ENCODE measurements at places on chromosomes 16 and 17.

- no peak for DNase-seq
Measured at GRCh38 chr16:86062271-86062965, 163.5 kb downstream of the IRF8 start.

DNA sequence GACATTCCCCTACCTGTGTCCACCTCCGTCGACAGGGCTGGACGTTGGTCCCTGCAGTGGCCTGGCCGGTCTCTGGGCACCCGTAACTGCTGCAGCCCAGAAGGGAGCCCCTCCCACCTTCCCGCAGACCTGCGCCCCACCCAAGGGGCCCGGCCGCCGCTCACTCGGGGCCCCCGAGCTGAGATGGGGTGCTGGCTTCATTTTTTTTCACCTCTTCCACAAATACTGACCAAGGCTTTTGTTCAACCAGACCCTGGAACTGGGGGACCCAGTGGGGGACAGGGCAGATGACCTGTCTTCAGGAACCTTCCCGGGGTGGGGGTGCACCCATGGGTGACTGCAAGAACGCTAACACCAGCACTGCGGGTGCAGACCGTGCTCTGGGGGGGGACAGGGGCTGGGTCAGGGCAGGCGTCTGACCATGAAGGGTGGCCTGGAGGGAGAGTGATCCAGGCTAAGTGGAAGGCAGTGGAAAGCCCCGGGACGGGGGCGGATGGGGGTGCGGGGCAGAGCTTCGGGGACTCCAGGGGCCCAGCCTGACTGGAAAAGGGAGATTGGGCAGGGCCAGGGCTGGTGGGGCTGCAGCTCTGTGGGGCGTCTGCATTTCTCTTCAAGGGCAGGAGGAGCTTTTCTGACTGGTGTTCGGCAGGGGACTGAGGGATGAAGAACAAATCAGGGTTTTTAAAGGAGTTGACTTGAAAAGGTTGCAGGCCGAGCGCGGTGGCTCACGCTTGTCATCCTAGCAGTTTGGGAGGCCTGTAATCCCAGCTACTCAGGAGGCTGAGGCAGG lies 42.3 kb downstream of the SLC7A5 start:
- DNase-seq: no peak

GRCh38 chr16:56319376-56319775 lies 106.0 kb downstream of the AMFR start:
- no peak for DNase-seq

DNA sequence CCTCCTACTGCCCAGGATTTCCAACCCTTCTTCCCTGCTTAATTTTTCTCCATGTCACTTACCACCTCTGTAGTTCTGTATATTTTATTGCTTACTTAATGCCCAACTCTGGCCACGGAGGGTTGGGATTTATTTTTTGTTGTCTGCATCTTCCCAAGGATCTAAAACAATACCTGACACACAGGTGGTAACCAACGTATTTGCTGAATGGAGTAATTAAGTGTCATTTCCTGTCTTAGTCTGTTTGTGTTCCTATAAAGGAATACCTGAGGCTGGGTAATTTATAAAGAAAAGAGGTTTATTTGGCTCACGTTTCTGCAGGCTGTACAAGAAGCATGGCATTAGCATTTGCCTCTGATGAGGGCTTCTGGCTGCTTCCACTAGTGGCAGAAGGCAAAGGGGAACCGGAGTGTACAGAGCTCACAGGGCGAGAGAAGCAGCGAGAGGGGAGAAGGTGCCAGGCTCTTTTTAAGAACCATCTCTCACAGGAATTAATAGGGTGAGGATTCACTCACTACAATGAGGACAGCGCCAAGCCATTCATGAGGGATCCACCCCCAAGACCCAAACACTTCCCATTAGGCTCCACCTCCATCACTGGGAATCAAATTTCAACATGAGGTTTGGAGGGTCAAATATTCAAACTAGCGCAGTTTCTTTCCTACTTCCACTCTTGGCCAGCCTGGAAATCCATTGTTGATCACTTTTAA lies 44.8 kb downstream of the ERN1 start:
- DNase-seq: no peak

DNA sequence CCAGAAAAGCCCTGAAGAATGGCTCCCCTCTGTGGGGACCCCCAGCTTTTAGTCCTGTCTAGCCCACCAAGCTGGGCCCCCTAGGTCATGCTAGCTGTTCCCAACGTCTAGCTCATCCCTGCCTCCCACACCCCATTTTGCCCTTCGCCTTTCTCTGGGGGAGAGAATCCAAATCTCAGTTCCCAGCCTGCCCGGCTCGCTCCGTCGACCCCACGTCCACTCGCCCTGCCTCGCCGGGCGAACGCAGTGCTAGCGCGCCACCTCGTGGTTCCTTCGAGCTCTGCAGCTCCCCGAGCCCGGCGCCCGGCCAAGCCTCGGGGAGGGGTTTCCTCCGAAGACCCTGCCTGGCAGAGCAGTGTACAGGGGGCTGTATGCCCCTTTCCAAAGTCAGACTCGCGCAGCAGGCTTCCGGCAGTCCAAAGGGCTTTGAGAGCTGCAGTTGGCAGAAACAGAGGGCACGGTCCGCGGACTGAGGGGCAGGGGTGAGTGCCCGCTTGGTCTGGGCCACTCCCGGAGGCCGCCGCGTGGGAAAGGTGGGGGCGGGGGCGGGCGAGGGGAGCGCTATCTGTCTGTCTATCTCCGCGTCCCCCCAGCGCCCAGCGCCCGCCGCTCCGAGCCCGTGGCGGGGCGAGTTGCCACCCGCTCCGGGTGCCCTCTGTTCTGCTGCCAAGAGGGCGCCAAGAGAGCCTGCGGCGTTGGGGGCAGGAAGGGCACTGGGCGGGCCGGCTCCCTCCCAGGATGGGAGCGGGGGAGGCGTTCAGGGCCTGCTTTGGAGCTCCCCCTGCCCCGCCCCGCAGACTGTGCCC lies 1.7 kb upstream of the DLX3 start:
- peak; percentile 65 for DNase-seq

DNA sequence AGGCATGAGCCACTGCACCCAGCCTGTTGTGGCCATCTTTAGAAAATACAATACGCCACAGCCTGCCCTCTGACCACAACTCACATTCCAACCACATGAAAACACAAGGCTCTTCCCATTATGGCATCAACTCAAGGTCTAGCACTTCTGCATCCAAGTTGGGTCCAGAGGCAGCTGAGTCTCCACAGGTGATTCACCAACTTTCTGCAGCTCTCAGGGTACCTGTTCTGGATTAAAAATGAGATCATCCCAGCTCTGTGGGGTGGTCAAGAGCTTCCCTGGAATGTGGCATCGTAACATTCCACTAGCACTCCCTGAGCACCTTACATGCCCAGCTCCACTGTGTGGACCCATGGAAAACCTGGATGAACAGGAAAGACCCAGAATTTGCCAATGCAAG lies 9.9 kb upstream of the GUCY2D start:
- DNase-seq: no peak

DNA sequence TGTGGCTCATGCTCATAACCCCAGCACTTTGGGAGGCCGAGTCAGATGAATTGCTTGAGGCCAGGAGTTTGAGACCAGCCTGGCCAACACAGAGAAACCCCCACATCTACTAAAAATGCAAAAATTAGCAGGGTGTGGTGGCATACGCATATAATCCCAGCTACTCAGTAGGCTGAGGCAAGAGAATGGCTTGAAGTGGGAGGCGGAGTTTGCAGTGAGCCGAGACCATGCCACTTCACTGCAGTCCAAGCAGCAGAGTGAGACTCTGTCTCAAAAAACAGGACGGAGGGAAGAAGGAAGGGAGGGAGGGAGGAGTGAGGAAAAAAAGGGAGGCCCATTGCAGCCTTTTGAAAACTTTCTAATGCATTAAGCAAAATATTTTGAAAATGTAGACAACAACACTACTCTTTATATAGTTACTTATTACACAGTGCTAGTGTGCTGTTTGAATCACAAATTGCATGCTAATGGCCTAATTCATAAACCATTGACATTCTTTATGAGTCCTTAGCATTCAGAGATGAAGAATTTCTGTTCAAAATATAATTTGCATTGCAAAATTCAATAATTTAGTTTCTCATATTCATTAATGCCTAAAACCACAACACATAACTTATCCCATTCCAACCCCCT lies 59.4 kb downstream of the TMEM114 start:
- no peak for DNase-seq

DNA sequence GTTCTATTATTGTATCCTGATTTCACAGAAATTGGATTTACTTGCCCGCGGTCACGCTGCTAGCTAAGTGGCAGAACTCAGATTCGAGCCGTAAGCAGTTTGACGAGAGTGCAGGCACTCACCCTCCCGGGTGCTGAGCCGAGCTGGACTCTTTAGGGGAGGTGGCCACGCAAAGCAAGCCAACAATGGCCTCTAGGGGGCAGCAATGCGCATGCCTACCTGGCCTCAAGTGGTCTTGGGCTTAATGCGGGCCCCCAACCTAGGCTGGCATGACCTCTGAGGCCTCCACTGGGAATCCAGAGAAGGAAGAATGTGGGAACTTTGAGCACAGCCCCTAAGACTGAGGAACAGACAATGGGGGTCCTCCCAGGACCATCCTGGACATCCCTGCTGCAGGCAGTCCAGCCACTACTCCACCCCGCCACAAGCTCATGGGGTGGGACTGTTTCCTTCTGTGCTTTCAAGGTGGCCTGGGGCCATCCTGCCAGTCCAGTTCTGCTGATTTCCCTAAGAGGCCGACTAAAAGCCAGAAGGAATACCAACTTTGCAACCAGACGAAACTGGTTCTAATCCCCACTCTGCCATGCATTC lies 276.5 kb downstream of the XYLT1 start:
- peak; percentile 58 for DNase-seq

DNA sequence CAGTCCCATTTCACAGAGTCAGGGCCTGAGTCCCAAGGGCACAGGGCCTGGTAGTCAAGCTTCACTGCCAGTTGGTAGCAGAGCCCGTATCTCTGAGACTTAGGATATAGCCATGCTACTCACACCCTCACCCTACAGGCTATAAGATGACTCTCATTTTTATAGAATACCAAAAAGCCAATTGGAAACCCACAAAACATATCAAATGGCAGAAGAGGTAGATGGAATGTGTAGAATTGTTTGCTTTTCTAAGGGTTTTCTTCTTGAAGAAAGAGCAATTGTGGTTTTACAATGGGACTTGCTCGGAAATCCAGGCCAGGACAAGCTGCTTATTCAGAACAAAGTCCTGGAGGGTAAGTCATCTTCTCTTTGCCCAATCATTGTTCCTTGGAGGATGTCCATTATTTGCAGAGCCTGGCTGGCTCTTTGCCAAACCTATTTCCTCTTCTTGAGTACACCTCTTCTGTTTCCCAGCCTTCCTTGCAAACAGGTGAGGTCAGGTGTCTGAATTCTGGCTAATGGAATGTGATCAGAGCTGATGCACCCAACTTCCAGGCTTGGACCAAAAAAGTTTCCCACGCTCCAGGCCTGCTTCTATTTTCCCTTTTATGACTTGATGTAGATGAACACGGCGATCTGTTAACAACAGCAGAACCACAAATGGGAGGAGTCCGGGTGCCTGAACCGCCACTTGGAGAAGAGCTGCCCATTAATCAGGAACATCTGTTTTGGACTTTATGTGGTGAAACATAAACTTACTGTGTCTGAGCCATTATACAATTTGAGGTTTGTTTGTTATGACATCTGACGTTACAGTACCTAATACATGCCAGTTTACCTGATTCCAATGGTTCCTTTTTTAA lies 16.9 kb upstream of the CCL22 start:
- DNase-seq: no peak

DNA sequence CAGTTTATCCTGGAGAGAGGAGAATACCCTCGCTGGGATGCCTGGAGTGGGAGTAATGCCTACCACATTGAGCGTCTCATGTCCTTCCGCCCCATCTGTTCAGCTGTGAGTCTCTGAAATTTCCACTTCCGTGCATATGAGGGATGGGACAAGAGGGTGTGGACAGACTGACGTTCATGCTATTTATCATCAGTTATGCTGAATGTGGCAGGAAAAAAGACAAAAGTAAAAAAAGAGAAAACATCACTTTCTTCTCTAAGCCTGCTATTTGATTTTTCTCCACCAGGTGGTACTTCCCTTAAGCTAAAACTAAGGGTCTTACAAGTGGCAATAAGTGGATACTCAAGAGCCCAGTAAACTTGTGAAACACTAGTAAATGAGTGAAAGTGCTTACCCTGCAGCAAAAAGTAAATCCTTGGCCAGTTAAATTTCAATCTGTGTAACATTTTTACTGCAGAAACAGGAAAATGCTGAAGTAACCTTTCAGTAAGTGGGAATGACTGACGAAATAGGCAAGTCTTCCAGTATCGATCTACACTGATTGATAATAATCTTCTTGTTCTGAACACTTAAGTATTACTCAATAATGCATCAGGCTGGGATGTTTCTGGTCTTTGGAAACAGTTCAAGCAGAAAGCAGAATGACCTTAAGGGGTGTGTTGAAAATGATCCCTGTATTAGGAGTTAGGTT lies 5.6 kb downstream of the CRYBA1 start:
- no peak for DNase-seq

- DNase-seq: no peak
Measured at GRCh38 chr16:79897104-79897452, 296.5 kb upstream of the MAF start.

- DNase-seq: no peak
Measured at GRCh38 chr16:4918781-4919251, 18.1 kb downstream of the PPL start.

DNA sequence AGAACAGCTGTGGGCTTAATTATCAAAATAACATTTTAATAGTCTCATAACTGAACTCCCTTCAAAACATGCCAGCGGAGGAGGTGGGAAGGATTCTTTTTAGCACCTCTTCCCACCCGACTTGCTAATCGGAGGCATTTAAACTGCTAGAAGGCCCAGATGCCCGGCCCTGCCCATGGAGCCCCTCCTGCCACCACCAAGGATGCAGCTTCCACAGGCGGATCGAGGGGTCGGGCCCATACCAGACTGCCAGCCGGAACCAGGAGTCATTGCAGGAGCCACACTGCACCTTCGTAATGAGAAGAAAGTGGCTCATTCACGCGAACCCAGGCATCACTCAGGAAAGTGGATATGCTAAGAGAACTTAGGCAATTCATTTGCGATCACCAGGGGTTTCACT lies 201.2 kb downstream of the C16orf78 start:
- no peak for DNase-seq

- DNase-seq: no peak
Measured at GRCh38 chr17:8002721-8003593, 542 bp downstream of the GUCY2D start.

DNA sequence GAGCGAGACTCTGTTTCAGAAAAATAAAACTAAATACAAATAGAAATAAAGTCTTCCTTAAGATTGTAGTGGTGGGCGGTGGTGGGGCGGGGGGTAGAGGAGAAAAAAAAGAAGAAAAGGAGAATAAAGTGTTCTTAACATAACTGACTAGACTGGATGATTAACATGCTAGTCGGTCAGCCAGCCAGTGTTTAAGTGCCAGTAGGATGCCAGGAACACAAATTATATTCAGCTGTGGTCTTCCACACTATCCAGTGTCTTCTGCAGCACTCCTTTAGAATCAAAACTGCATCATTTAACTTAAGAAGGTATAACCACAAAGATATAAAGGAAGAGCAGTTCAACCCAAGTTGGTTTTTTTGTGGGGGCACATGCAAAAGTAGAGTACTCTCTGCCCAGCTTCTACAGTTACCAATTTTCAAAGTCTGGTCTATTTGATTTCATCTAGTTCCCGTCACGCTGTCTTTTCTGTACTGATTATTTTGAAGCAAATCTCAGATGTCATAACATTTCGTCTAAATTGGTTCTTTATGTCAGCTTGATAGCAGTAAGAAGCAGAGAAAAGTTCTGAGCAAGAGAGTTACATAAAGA lies 15.8 kb downstream of the HEATR3 start:
- DNase-seq: no peak
